GM12892 (cell line): ENCODE measurements at places on chromosomes 12 and 14.

GRCh38 chr14:54769951-54770863, 132.4 kb downstream of the GCH1 start:
- no peak for DNase-seq

GRCh38 chr14:95770777-95771176, 56.9 kb upstream of the TCL1A start:
- no peak for DNase-seq

DNA sequence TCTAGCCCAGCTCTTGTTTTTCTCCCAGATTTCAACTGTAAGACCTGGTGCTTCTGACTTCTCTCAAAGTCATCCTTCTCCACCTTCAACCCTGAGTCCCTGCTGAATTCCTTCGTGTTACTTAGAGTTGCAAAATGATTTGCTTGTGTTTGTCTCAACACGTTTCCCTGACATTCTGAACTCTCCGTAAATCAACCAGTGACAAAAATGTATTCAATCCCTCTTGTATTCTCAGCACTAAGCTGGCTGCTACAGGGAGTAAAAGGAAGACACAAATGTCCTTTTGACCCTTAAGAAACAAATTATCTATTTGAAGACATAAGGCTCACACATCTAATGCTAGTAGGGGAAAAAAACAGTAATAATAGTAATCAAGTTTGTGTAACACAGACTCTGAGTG, 514.0 kb upstream of the TMPO start:
- DNase-seq, result no peak

- no peak for DNase-seq
Observed at GRCh38 chr12:98751580-98752115, 106.6 kb downstream of the APAF1 start.

DNA sequence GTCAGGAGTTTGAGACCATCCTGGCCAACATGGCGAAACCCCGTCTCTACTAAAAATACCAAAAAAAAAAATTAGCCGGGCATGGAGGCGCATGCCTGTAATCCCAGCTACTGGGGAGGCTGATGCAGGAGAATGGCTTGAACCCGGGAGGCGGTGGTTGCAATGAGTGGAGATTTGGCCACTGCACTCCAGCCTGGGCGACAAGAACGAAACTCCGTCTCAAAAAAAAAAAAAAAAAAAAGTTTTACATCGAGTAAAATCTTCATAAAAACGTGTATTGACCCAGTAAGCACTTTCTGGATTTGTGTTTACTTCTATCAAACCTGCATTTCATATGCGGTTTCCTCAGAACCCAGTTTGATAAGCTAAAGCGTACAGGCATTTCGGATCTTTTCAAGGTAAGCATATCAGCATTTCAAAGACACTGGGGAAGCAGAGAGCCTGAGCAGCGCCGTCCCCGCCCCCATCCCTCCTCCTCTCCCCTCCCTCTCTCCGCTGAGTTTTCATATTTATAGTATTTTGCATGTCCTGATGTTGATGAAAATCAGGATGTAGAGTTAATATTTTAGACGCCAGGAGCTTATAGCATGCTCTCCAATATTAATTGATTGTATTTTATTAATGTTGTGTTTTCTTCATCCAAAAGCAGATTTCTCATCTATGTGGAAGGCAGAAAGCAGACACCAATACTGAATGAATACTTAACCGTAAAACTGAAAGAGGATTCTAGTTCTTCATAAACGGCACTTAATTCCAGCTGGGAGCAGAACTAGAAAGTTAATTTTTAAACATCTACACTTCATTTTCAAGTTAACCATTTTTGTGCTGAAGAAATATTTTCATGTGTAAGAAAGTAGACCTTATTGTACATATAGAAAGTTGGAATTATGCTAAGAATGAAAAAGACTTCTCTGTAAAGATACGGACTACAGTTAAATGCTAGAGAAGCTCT, 9.2 kb upstream of the HIP1R start:
- no peak for DNase-seq

GRCh38 chr14:33855672-33856071, 95.2 kb downstream of the EGLN3 start:
- no peak for DNase-seq

- no peak for DNase-seq
Observed at GRCh38 chr12:131147894-131148293, 194.2 kb downstream of the ADGRD1 start.
